ENCODE measurements at places on chromosomes 1 and 21.

DNA sequence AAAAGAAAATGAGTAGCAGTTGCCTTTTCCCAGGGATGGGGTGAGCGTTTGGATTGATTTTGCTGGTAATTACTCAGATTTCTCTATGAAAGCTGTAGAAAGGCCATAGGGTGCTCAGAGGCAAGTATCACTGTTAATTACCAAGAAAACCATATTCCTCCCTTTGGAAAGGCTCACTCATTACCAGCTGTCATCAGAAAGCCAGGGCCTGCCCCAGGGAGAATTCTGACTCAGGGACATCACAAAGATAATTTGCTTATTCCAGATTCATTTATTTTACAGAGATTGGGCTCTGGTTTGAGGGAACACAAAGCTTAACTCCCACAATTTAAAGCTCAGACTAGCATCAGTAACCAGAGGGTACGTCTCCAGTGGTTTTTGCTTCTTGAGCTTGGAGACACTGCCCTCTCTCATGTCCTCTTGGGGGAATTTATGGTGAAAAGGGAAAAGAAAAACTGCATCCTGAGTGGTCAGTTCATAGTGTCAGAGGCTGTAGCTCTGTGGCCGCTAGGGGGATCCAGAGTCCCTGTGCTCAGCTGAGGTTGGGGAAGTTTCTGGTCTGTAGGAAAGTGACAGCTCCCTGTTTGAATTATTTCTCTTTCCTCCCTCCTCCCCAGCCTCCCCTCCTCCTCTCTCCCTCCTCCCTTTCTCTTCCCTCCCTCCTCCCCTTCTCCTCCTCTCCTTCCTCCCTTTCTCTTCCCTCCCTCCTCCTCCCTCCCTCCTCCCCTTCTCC lies 204.3 kb downstream of the KCNJ6 start:
- DNase-seq = peak; percentile 51

- no peak for DNase-seq
Observed at GRCh38 chr1:23977854-23978191, 2.3 kb downstream of the SRSF10 start.

GRCh38 chr1:195236991-195237889 lies 1371.0 kb downstream of the KCNT2 start:
- no peak for DNase-seq

DNA sequence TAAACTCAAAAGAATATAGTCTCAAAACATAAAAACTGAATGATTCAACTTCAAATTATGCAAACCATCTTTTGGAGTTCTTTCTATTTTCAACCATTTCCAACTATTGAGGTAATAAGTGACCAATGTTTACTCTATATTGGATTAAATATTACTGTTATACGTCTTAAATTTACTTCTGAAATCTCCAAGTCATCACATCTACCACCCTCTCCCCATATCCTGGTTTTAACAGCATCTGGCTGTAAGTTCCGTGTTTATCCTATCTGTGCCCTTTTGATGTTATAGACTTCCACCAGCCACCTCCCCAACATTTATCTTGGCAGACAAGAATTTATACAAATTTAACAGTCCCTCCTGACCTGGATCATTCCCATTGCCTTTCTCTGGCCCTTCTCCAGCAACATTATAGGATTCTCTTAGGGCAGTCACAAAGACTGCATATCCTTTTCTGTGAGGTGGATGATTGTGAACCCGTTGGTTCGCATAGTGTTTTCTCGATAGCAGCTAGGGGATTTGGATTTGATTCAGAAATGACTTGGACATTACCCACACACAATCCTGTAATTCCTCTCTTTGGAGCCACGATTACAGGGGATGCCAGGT lies 313.4 kb upstream of the FMN2 start:
- no peak for DNase-seq

DNA sequence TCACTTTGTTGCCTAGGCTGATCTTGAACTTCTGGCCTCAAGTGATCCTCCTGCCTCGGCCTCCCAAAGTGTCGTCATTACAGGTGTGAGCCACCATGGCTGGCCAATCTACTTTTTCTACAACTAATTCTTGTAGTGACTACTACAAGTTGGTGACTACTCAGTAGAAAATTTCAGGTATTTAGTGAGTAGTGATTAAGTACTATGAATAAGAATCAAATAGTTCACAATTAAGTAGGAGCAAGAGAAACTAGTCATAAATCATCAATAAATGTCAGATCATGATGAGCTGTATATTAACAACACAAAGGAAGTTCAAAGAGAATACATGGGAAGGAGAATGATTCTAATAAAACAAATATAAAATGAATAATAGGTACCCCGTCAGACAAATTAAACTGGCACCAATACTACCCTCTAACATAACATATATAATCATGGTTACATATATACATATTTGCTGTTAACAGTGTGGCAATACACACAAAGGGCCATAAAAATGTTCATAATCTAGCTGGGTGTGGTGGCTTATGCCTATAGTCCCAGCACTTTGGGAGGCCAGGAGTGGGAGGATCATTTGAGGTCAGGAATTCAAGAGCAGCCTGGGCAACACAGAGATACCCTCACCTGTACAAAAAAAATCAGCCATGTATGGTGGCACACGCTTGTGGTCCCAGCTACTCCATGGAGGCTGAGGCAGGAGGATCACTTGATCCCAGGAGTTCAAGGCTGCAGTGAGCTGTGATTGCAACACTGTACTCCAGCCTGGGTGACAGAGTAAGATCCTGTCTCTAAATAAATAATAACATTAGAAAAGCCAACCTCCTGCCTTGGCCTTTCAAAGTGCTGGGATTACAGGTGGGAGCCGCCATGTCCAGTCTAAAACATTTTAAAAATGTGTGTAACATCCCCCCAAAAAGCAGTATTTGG lies 19.1 kb downstream of the YY1AP1 start:
- no peak for DNase-seq

DNA sequence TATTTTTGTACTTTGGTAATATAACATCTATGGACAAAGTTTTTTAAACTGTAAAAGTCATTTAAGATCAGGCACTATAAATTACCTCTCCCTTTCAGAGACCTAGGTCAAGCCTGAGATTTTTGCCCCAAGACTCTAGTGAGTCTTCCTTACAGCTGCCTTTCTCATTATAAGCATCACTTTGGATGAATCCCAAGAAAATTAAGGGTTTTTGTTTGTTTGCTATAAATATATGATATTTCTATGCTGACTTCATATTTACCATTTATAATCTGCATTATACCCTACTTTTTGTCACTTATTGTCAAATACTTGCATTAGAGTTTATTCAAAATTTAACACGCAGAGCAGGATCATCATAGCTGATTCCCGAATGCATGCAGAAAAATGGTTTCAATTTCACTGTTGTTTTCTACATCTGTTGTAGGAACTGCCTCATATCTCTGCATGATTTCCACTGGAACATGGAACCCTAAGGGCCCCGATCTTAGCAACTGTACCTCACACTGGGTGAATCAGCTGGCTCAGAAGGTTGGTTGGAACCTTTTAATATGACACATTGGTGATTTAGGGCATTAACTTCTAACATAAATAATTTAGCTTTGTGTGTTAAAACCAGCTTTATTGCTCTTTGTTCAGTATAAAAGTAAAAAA lies 150.0 kb downstream of the ADGRL2 start:
- DNase-seq = peak; percentile 44

Measured in spinal cord (tissue), 10 donors.